ENCODE measurements at places on chromosomes 6 and 20.

DNA sequence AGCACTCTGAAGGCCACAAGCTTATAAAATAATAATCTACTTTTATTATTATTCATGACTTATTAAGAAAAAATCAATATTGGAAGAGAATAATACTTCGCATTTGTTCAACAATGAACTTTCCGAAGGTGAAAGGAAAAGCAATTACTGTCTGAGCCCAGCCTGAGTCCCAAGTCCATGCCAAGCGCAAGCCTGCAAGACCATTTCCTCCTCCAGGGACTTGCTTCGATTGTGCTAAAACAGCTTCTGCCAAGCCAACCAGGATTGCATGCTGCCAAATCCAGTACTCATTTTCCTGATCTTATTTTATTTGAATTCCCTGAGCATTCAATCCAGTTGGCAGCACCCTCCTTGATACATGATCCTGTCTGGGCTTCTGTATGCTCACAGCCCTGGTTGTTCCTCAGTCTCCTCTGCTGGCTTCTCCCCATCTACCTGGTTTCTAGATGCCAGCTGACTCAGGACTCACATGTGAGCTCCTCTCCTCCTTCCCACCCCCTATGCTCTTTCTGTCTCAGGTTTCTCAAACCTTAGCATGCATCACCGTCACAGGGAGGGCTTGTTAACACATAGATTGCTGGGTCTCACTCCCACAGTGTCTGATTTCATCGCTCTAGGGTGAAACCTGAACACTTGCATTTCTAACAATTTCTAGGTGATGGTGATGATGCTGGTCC is 55.9 kb upstream of the PSMF1 start:
- DNase-seq: no peak

DNA sequence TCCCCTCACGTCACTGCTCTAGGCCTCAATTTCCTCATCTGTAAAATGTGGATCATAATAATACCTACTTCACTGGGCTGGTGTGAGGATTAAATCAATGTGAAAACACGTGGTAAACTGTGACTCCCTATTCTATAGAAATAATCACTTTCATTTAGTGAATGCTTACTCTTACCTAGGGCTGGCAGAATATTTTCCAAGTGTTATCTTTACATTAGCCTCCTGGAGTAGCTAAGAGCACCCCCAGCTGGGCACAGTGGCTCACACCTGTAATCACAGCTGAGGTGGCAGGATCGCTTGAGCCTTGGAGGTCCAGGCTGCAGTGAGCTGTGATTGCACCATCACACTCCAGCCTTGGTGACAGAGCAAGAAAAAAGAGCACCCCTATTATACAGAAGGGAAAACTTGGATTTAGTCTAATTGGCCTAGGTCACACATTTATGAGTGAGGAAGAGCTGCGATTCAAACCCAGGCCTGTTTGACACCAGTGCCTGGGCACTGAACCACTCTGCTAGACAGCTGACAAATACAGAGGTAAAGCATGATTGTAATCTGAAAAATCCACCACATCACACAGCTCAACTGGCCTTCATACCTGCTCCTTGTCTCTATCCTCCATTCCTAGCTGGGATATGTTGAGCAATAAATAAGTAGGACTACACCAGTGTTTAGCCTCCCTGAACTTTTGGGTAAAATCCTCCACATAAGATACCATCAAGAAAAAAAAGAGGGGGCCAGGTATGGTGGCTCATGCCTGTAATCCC is 1.4 kb upstream of the SNTA1 start:
- DNase-seq: no peak

GRCh38 chr6:136607204-136607931 is 57.1 kb upstream of the MAP7 start:
- no peak for DNase-seq

- no peak for DNase-seq
Observed at GRCh38 chr20:17650301-17651128, 31.5 kb downstream of the RRBP1 start.

- DNase-seq: no peak
Observed at GRCh38 chr6:45772886-45773495, 242.7 kb downstream of the CLIC5 start.

All from 8988T (cell line).